Aorta (tissue), 5 donors: ENCODE measurements at places on chromosomes 4 and X. TPM values are rescaled to one million over a fixed set of nuclear protein-coding genes. Genes with fewer than 3 reads are reported as not detected.
A peak's percentile ranks its signal among the peaks of the same experiment; 100 is the strongest.

- no peak overlapping the region for H3K27ac ChIP-seq
- H3K36me3 ChIP-seq: no peaks in the 10 kb centered on the region
- no peak for DNase-seq
- no peaks in the 10 kb centered on the region for H3K27me3 ChIP-seq
- H3K4me3 ChIP-seq: no peak overlapping the region
Measured at GRCh38 chr4:25696409-25696808, 40.8 kb downstream of the SLC34A2 start.

GRCh38 chr4:7101692-7102515 is 34.0 kb upstream of the GRPEL1 start:
- H3K4me3 ChIP-seq: peak overlapping the region; percentile 20
- H3K4me1 ChIP-seq: no peaks in the 10 kb centered on the region
- H3K27me3 ChIP-seq: no peaks in the 10 kb centered on the region
- DNase-seq: peak; percentile 88
- no peaks in the 10 kb centered on the region for H3K36me3 ChIP-seq

DNA sequence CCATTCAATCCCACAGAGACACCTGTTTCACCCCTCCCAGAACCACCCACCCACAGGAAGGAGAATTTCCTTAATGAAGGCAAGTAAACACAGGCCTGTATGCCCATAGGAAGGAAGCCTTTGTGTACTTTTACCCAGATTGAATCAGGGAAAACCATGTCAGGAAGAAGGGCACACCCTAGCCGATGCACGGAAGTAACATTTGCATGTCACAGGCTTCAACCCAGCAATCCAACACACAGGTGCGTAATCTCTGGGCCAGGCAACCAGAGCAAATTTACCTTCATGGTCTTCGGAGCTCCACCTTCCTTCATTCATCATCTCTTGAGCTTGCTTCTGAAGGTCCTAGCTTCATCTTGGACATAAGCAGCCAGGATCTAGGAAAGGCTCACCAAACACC is 206.3 kb downstream of the SHROOM3 start:
- no peaks in the 10 kb centered on the region for H3K36me3 ChIP-seq
- no peaks in the 10 kb centered on the region for H3K27me3 ChIP-seq
- no peak for DNase-seq

- no peaks in the 10 kb centered on the region for H3K36me3 ChIP-seq
- H3K4me1 ChIP-seq: no peaks in the 10 kb centered on the region
- H3K4me3 ChIP-seq: no peak overlapping the region
- H3K27ac ChIP-seq: no peak overlapping the region
- H3K27me3 ChIP-seq: peaks cover 1% of the 10 kb centered on the region
Measured at GRCh38 chr4:80233390-80233789, 33.1 kb upstream of the FGF5 start.

GRCh38 chrX:69504626-69505612 is 793 bp downstream of the NALF2 start:
- no peaks in the 10 kb centered on the region for H3K4me1 ChIP-seq
- peak overlapping the region; percentile 1 for H3K4me3 ChIP-seq
- H3K36me3 ChIP-seq: no peaks in the 10 kb centered on the region
- DNase-seq: no peak
- H3K27me3 ChIP-seq: no peaks in the 10 kb centered on the region
- no peak overlapping the region for H3K27ac ChIP-seq

DNA sequence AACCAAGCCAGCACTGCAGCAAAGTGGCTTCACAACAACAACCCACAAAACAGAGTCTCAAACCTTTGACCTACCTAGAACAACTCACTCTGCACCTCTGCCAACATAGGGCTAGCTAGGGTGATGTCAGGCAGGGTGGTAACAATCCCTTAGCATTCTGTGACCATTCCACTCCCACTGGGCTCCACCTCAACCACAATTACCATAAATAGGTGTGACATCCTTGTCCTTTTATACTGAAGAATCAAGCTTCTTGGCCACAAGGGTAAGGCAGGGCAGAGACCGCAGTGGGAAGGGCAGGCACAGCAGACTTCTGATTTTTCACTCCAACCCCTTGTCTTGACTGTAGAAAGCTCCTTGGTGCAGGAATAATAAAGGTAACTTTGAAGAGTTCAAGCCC is 795.4 kb upstream of the DIAPH2 start:
- no peaks in the 10 kb centered on the region for H3K27me3 ChIP-seq
- H3K36me3 ChIP-seq: no peaks in the 10 kb centered on the region
- no peak overlapping the region for H3K4me3 ChIP-seq
- H3K4me1 ChIP-seq: no peaks in the 10 kb centered on the region

GYPA gene
- total RNA-seq: not detected

GRCh38 chrX:123869488-123869887 is 9.6 kb downstream of the XIAP start:
- H3K27ac ChIP-seq: no peak overlapping the region
- no peak for DNase-seq
- H3K36me3 ChIP-seq: no peaks in the 10 kb centered on the region
- H3K4me1 ChIP-seq: no peaks in the 10 kb centered on the region
- no peaks in the 10 kb centered on the region for H3K27me3 ChIP-seq

- H3K36me3 ChIP-seq: no peaks in the 10 kb centered on the region
- no peak overlapping the region for H3K27ac ChIP-seq
- H3K4me1 ChIP-seq: peaks cover 8% of the 10 kb centered on the region
Measured at GRCh38 chrX:65600106-65600505, 65.5 kb upstream of the LAS1L start.

DNA sequence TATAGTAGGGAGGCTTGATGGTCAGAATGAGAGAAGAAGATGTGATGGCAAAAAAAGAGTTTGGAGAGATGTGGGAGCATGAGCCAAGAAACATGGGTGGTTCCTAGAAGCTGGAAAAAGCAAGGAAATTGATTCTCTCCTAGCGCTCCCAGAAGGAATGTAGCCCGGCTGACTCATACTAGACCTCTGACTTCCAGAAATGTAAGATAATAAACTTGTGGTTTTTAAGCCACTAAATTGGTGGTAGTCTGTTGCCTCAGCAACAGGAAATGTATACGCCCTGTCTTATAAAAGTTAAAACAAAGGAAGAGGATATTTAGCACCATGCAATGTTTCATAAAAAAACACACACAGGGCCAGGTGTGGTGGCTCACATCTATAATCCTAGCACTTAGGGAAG is 182.7 kb upstream of the PCDH7 start:
- H3K4me3 ChIP-seq: no peak overlapping the region
- no peaks in the 10 kb centered on the region for H3K4me1 ChIP-seq
- no peak for DNase-seq
- H3K36me3 ChIP-seq: no peaks in the 10 kb centered on the region
- no peaks in the 10 kb centered on the region for H3K27me3 ChIP-seq
- H3K27ac ChIP-seq: no peak overlapping the region

DNA sequence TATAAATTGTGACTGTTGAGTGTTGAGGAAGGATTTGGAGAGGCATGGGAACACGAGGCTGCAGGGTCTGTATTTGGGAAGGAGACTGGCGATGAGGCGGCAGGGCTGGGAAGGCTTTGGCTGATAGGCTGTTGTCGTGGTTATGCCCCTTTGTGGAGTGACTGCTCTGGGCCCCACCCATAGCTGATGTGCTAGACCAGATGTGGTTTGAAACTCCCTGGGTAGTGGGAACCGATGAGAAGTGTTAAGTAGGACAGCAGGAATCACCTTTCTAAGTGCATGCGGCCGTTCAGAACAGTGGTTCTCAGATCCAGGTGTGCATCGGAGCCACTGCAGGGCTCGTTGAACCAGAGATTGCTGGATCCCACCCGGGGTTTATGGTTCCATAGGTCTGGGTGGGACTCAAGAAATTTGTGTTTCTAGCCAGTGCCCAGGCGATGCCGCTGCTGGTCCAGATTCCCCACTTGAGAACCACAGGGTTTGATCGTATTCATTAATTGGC is 42.3 kb downstream of the TBC1D14 start:
- H3K27me3 ChIP-seq: no peaks in the 10 kb centered on the region
- DNase-seq: no peak
- H3K4me3 ChIP-seq: no peak overlapping the region

- H3K27ac ChIP-seq: no peak overlapping the region
- DNase-seq: no peak
- H3K4me3 ChIP-seq: no peak overlapping the region
- no peaks in the 10 kb centered on the region for H3K27me3 ChIP-seq
Measured at GRCh38 chr4:1996866-1997611, 11.7 kb downstream of the NELFA start.

DNA sequence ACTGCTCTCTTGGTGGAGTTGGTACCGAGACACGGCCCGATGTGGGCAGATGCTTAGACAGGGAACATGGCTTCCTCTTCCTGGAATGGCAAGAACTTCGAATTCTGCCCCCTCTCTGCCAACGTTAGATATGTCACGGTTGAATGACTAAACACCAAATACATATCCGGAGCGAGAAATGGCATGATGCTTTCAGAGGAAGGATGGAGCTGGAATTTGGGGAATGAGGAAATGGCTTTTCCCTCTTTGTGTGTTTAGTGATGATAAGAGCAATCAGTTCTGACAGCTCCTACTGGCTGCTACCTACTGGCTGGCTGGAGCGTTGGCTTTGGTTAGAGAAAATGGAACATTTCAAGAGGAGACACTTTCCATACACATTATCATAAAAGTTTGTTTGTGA is 140.0 kb downstream of the DHRSX start:
- no peak overlapping the region for H3K27ac ChIP-seq
- no peak overlapping the region for H3K4me3 ChIP-seq
- DNase-seq: no peak
- no peaks in the 10 kb centered on the region for H3K27me3 ChIP-seq
- no peaks in the 10 kb centered on the region for H3K36me3 ChIP-seq

- DNase-seq: no peak
- H3K4me1 ChIP-seq: no peaks in the 10 kb centered on the region
- H3K27ac ChIP-seq: no peak overlapping the region
- H3K36me3 ChIP-seq: no peaks in the 10 kb centered on the region
- H3K4me3 ChIP-seq: no peak overlapping the region
- no peaks in the 10 kb centered on the region for H3K27me3 ChIP-seq
Measured at GRCh38 chrX:148495176-148495575, 5.2 kb upstream of the AFF2 start.

TCEAL3 gene
- total RNA-seq: 34.6 TPM

C4orf51 gene
- not detected for total RNA-seq

- H3K36me3 ChIP-seq: no peaks in the 10 kb centered on the region
- no peak for DNase-seq
- no peak overlapping the region for H3K4me3 ChIP-seq
- H3K27me3 ChIP-seq: no peaks in the 10 kb centered on the region
- no peak overlapping the region for H3K27ac ChIP-seq
- no peaks in the 10 kb centered on the region for H3K4me1 ChIP-seq
Measured at GRCh38 chrX:1794586-1794985, 179.7 kb downstream of the ASMT start.

- H3K4me3 ChIP-seq: no peak overlapping the region
- no peak for DNase-seq
- no peak overlapping the region for H3K27ac ChIP-seq
Measured at GRCh38 chr4:89447543-89447942, 139.9 kb upstream of the GPRIN3 start.

KIT gene
- total RNA-seq: 9.6 TPM

GRCh38 chrX:3317191-3317718 is 29.2 kb downstream of the MXRA5 start:
- no peak for DNase-seq
- no peak overlapping the region for H3K27ac ChIP-seq
- H3K36me3 ChIP-seq: no peaks in the 10 kb centered on the region
- H3K27me3 ChIP-seq: no peaks in the 10 kb centered on the region
- no peak overlapping the region for H3K4me3 ChIP-seq

DNA sequence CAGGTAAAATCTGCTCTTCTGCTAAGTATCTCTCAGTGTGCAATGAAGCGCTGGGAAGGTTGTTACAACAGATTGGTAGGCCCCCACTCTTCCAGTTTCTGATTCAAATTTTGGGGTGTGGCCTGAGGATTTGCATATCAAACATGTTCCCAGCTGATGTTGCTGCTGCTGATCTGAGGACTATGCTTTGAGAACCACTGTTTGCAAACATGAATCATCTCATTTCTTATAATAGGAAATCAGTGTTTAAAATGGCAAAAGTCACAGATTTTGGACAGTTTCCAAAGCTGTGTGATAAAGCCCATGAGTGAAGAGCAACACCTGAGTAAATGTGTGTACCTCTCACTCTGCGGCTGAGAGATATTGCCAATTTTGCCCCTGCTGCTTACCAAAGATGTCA is 36.2 kb upstream of the NDNF start:
- H3K27ac ChIP-seq: no peak overlapping the region
- DNase-seq: no peak
- no peaks in the 10 kb centered on the region for H3K27me3 ChIP-seq
- H3K4me3 ChIP-seq: no peak overlapping the region
- no peaks in the 10 kb centered on the region for H3K36me3 ChIP-seq

MPC1L gene
- not detected for total RNA-seq

TMEM47 gene
- total RNA-seq: 123 TPM

GRCh38 chr4:56410247-56411062 is 23.2 kb upstream of the AASDH start:
- H3K27ac ChIP-seq: no peak overlapping the region
- no peak overlapping the region for H3K4me3 ChIP-seq
- no peaks in the 10 kb centered on the region for H3K27me3 ChIP-seq
- H3K4me1 ChIP-seq: no peaks in the 10 kb centered on the region

DNA sequence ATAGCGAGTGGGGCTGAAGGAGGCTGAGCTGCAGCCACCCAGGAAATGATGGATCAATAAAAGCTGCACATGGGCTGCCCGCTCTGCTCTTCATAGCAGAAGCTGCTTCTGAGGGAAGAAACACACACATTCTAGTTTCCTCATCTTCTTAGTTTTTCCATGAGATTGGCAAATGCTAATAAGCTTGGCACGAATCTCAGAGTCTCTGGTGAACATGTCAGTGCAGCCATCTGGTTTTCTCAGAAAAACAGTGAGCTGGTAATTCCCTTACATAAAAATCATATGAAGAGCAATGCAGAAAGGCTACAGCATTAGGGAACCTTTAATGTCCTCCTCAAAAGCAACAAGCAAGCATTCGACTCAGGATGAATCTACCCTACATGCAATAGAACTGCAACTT is 69.9 kb downstream of the GATB start:
- H3K27me3 ChIP-seq: no peaks in the 10 kb centered on the region
- no peak for DNase-seq
- H3K4me3 ChIP-seq: no peak overlapping the region
- H3K27ac ChIP-seq: no peak overlapping the region

GSX2 gene
- total RNA-seq: not detected

- no peak overlapping the region for H3K4me3 ChIP-seq
- H3K27ac ChIP-seq: no peak overlapping the region
- no peaks in the 10 kb centered on the region for H3K4me1 ChIP-seq
- H3K36me3 ChIP-seq: no peaks in the 10 kb centered on the region
- H3K27me3 ChIP-seq: no peaks in the 10 kb centered on the region
Measured at GRCh38 chrX:51281758-51282318, 50.8 kb upstream of the NUDT10 start.

PLXNA3 gene
- 79.1 TPM for total RNA-seq

DNA sequence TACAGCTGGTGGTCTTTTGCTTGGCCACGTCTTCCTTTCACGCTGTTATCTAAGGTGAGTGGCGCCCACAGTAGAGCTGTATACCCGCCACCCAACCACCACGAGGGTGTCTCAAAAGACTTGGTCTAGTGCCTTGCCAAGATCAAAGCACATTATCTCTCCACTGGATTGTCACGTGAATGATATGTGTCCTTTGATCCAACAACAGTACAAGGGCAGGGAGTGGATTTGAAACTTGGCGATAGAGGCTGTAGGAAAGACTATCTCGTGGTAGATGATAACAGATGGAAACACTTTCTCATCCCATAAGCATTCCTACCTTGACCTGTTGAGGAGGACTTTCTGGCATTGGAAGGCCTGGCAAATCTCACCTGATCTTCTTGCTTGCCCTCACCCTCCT is 37.7 kb upstream of the BCLAF3 start:
- no peaks in the 10 kb centered on the region for H3K36me3 ChIP-seq
- H3K27me3 ChIP-seq: no peaks in the 10 kb centered on the region
- no peak overlapping the region for H3K4me3 ChIP-seq
- H3K4me1 ChIP-seq: no peaks in the 10 kb centered on the region
- DNase-seq: no peak
